Eye (tissue), 1 donor: ENCODE measurements at places on chromosomes 7 and 10.

DNA sequence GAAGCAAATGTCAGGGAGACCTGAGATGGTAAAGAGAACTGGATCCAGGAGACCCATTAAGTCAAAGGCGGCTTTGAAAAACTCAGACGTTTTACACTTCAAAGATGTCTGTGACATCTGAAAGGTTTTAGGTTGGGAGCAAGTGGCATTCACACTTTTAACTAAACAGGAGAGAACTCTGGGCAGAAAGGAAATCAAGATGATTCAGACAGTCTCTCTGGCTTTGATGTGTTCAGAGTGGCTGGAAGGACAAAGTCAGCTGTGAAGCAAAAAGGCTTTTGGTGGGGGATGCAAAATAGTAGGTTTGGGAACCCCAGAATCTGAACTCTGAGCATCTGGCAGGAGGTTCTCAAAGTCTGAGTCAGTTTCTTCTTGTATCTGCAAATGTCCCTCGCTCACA, 66.6 kb downstream of the PRKCQ start:
- no peak for DNase-seq

DNA sequence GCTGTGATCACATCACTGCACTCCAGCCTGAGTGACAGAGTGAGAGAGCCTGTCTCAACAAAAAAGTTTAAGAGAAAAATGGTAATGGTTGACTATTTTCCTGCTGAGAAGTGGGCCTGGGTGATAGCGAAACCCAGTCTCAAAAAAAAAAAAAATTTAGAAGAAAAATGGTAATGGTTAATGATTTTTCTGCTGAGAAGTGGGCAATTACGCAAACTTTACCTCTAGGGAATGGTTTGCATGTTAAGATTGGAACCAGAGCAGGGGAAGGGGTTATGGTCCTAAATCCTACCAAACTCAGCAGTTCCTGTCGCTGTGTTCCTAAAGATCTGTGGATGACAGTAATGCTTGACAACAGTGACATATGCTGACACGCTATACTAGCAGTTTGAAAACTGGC, 130.5 kb upstream of the RHEB start:
- no peak for DNase-seq

DNA sequence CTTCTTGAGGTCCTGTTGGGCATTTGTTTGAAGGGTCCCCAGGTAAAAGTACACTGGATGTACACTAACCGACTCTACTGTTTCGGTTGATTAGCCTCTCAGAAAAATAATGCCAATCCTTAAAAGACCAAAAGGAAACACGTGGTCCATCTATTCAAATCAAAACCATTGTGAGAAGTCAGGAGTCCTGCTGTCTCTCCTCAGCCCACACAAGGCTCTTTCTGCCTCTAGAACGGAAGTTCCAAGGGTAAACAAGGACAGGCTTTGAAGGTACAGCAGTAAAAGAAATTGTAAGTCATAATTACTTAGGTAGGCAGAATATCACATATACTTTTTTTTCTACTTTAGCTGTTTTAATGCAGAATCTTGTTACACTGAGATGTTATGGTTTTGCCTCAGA, 71.7 kb upstream of the TPK1 start:
- DNase-seq: no peak

GRCh38 chr7:92634924-92635519, 44.8 kb upstream of the FAM133B start:
- DNase-seq: no peak

- no peak for DNase-seq
Observed at GRCh38 chr7:50355817-50356178, 51.3 kb downstream of the IKZF1 start.

DNA sequence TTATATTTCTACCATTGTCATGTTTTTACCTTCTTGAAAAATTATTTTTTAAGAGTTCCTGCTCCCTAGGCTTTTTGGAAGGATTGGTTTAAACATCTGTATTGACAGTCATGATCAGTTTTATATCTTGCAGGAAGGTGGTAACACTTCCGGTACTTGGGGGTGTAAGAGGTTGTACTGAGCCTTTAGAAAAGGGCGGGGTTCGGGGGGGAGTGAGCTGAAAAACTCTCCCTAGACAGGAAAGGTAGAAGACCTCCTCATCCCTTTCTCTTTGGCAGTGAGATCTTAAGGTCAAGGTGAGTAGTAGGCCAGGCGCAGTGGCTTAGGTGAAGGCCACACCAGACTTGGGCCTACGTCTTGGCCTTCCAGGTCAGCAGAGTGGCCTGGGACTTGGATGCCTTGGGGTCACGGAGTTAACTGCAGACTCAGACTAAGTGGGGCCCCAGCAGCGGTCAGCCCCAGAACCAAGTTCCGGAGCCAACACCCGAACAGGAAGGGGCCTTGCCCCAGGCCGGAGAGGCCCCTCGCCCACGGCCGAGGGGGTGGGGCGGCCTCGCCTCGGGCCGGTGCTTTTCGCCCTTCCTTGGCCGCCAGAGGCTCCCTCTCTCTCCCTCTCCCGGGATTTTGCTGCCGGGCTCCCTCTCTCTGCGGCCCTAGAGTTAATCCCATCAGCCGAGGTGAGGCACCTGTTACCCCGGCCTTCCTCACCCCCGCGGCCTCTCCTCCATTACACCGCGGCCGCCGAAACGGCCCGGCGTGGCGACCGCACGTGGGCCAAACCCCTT, at the start of gene PPP1R9A:
Gene PPP1R9A (plus strand): TSS at position 569 of the 785 bp plus-strand sequence. CDS start 2,520 bp downstream, outside the sequence.
- DNase-seq: peak; percentile 87

- no peak for DNase-seq
Observed at GRCh38 chr7:137742051-137742450, 104.7 kb downstream of the DGKI start.

GRCh38 chr7:127913686-127914085, 117.6 kb downstream of the LRRC4 start:
- DNase-seq: no peak

DNA sequence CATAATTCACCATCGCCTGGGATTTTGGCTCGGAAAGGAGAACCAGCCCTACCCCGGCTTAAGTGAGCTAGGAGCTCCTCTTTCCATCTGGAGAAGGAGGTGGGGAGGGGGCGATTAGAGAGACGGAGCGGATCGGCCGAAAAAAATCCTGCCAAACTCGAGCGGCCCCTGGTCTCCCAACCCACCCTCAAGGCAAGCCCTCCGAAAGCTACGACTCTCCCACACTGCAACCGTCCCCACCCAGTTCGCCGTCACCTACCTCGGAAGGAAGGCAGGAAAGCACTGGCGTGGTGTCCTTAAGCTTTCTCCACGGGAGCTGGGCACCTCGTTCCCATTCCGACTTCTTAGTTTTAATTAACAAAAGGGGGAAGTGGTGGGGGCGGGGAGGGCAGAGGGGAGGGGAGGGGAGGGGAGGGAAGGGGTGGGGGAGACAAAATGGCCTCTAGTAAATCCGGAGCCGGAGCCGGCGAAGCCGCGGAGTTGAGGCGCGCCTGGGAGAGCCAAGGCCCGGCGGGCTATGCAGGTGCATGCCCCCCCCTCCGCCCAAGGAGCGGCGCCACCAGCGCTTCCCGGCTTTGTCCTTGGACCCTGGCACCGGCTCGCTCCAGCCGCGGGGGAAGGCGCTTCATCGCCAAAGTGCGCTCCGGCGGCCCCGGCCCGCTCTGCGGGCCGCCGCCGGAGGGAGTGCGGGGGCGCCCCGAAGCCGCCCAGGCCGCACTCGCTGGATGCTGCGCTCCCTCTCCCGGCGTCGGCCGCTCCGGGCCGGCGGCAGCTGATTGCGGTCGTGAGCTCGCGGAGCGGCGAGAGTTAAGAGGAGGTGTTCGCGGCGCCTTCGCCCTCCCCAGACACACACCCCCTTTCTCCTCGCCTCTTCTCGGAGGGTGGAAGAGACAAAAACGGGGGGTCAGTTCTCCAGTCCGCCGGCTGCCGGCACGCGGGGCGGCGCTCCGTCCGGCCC, at the start of gene LRRC4:
Gene LRRC4 (minus strand): TSS at position 784 of the 958 bp plus-strand sequence. CDS start 797 bp downstream, outside the sequence.
- peak; percentile 82 for DNase-seq

DNA sequence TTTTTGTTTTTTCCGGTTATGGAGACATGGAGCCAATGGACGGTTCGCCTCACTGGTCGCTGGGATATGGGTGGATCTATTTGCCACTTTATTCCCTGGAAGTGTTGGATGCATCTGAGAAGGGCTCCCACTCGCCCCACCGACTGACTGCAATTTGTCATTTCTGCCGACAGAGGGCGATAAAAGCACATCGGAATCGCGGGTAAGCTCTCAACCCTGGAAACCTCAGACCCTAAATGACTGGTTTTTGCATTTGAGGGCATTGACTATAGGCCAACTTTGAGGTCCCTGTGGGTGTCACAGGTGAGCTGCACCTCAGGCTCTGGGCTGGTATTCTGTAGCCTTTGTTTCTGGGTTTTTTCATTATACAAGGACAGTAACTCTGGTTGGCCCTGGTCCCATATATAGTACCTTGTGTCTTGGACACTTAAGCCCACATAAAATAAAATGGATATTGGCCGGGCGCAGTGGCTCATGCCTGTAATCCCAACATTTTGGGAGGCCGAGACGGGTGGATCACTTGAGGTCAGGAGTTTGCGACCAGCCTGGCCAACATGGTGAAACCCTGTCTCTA, 11.9 kb upstream of the OPALIN start:
- peak; percentile 84 for DNase-seq

- DNase-seq: no peak
Observed at GRCh38 chr7:11469028-11469745, 362.8 kb downstream of the THSD7A start.

- no peak for DNase-seq
Observed at GRCh38 chr7:140127360-140128127, 49.2 kb downstream of the KDM7A start.

GRCh38 chr7:70210200-70210935, 612.1 kb downstream of the AUTS2 start:
- DNase-seq: no peak

DNA sequence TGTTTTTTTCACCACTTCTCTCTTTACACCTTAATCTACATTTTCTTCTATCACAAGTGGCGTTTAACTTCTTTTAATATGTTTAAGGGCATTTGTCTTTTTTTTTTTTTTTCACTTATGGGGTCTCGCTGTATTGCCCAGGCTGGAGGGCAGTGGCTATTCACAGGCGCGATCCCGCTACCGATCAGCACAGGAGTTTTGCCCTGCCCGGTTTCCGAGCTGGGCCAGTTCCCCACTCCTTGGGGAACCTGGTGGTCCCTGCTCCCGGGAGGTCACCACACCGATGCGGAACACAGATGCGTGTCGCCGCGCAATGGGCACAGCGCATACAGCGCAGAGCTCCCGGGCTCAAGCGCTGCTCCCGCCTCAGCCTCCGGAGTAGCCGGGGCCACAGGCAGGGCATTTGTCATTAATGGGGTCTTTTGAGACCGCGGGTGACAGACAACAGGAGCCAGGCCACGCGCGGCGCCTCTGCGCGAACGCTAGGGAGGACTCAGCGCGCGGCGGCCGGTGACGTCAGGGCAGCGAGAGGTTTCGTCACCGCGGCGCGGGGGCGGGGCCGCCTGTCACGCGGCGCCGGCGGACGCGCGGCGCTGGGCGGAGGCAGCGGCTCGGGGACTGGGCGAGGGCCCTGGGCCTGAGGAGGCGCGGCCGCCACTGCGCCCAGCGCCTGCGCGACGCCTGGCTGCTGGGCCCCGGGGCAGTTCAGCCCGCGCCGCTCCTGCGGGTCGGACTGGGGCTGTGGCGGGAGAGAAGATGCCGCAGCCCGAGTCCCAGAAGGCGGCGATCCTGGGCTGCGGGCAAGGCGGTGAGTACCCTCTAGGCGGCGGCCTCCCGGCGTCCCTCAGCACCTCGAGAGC, at the start of gene GALNT11:
Gene GALNT11 (plus strand): TSS at position 598 of the 860 bp plus-strand sequence. CDS start 68,554 bp downstream, outside the sequence.
- peak; percentile 95 for DNase-seq

DNA sequence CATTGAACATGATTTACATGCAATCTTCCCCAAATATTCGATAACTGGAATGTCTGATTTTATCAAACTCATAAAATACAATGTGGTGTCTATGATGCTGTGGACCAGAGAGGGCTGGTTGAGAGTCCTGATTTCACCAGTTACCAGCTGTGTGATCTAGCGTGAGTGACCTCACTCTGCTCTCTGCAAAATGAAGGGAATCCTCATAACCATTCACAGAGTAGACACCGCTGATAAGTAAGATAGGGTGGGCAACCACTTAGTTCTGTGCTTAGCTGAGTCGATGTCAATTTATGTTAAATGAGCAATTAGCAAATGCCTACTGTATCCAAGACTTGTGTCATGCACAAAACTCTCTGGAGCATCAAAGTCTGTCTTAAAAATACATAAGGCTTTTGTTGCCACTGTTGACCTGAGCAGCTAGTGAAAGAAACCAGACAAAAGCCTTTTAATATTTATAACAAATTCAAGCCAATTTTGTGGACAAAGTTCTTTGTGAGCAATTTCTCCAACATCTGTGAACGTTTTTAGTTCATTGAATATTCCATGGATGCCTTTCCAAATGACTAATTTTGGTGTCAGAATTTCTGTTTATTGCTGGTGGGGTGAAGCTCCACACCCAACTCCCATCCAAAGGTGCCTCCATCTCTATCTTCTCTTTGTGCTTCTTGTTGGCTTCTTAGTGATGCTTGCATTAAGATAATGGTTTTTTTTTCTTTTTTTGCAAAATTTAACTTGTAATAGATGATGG, 314.2 kb downstream of the ADRA2A start:
- DNase-seq: no peak

DNA sequence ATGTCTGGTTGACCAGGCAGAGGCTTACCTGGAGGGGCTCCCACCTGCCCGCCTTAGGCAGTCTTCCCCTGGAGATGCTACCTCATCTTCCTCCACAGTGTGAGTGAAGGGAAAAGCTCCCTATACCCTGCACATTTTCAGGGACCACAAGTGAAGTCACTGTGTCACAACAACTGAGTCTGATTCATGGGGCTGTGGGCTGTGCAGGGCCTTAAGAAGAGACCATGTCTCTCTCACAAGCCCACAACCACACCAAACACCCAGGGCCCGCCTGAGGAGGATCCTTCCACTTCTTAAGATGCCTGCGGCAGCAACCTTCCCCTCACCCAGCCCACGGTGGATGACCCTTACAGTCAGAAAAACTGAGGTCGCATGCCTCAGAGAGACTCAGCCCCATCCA, 118.3 kb downstream of the KMT2E start:
- no peak for DNase-seq

- DNase-seq: peak; percentile 62
Observed at GRCh38 chr10:35089611-35090161, 455 bp downstream of the CUL2 start.

DNA sequence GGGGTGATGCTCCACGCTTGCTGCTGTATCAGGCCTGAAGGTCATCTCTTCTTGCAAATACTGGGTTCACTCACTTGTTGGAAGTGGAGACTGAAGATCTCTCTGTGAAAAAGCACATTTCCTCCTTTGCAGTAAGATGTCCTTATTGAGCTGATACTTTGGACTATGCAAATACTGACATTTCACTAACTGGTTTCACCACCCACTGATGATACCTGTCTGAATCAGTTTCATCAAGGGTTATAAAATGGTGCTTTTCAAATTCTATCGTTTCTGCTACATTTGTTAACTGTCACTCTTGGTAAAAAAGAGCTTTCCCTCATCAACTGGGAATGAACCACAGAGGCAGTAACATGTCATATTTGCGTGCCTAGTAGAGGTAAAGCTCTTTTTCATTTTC, 35.5 kb downstream of the RAB19 start:
- no peak for DNase-seq

- no peak for DNase-seq
Observed at GRCh38 chr10:93452143-93452542, 30.0 kb downstream of the MYOF start.

- no peak for DNase-seq
Observed at GRCh38 chr7:129053938-129054437, 923 bp downstream of the TNPO3 start.
